NCI-H345 (cell line): ENCODE measurements at places on chromosomes 5 and 9.

DNA sequence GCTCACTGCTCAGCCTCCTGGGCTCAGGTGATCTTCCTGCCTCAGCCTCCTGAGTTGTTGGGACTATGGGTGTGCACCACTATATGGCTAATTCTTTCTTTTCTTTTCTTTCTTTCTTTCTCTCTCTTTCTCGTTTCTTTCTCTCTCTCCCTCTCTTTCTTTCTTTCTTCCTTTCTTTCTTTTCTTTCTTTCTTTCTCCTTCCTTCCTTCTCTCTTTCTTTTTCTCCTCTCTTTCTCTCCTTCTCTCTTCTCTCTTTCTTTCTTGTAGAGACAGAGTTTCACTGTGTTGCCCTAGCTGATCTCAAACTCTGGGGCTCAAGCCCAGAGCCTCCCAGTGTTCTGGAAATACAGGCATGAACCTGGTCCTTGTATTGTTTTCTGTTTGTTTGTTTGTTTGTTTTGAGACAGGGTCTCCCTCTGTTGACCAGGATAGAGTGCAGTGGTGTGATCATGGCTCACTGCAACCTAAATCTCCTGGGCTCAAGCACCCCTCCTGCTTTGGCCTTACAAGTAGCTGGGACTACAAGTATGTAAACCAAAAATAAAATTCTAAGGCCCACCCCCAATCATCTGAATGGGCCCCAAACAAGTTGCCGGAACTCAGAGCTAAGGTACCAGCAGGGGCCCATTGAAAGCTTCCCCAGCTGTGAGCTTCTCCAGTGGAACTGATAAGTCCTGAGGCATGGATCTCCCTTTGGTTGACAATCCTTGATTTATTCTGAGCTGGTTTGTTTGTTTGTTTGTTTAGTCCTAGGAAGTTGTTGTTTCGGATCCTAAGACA, 11.9 kb upstream of the BTF3 start:
- DNase-seq: no peak

DNA sequence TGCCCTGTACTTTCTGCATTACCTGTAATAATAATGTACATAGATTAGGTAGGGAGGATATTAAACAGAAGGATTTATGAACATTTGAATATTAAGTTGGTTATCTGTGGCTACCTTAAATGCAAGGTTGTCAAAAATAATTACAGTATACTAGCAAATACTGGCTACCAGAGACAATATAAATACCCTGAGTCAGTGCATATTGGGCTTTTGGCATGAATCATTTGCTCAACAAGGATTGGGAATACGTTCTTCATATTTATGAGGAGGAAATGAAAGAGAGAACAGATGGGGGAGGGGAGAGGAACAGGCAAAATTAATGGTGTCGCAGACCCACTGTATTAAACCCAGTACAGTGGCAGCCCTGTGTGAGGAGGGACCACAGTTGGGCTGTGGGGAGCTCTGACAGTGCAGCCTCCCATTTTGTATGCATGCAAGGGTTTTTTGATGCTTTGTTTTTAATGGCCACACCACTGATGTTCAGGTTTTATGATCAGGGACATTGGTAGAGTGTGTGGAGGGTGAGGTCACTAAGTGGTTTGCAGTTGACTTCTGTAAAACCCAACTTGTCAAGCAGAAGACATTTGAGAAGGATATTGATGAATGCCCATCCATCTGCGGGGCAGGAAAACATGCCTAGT, 56.9 kb downstream of the MVB12B start:
- no peak for DNase-seq

GRCh38 chr5:147248561-147248960, 13.7 kb downstream of the STK32A start:
- no peak for DNase-seq

DNA sequence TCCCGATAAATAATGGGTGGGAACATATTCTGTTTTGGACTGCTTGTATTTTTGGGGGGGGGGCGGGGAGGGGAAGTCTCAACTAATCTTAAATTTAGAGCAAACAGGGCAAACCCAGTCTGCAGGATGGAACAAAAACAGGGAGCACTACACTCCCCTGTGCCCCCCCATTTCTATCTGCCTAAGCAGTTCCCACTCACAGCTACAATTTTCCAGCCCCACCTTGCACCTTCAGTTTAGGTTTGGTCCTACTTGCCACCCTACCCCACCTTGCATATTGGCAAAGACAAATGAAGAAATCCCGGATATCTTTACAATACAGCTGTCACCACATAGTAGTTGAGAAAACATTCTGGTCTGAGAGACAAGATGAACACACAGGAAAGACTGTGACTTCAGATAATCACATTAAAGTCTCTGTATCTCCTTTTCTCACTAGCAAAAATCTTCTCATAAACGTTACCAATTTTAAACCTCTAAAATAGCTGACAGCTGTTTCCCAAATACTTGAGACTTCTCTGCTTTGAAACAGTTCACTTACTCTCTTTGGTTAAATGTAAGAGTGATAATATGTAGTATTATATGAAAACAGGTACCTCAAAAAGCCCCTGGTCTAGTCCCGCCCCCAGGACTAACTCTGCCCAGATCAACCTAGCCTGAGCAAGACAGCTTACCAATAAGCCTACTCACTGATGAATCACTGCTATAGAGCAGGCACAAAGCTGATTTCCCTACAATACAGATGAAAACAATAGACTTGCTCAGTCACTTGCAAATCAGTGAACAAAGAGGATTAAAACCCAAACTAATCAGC, 5.2 kb upstream of the RAPGEF6 start:
- DNase-seq: no peak

DNA sequence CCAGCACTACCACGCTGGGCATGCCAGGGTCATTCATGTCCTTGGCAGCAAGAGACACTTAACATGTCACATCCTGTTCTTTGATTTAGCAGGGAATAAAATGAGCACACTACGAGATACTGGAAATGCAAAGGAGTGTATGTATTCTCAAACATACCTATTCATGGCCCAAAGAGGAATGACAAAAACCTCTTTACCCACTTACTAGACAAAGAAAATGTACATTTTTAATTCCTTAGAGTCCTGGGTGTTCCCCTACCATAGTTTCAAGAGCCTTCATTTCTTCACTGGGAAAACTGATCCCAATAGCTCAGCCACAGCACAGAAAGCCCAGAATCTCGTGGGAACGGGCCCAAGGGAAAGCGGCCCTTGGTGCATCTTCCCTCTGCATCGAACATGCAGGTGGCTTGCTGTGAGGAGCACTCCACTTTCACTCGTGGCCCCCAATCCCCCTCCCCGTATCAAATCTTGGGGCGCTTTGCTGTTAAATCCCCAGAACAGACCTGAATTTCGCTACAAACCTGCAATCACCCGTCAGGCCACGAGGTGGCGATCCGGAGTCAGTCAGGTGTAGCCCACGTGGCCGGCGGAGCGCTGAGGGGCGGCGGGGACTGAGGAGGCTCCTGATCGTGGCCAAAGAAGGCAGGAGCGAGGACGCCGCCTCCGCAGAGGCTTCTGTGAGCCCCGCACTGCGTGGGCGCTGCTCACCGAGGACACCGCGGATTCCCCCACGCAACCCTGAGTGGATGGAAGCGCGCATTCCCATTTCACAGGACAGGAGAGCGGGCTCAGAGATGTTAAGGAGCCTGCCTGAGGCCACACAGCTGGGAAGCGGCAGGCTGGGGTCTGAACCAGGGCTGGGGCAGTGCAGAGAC, 91.4 kb downstream of the LMX1B start:
- peak; percentile 73 for DNase-seq

DNA sequence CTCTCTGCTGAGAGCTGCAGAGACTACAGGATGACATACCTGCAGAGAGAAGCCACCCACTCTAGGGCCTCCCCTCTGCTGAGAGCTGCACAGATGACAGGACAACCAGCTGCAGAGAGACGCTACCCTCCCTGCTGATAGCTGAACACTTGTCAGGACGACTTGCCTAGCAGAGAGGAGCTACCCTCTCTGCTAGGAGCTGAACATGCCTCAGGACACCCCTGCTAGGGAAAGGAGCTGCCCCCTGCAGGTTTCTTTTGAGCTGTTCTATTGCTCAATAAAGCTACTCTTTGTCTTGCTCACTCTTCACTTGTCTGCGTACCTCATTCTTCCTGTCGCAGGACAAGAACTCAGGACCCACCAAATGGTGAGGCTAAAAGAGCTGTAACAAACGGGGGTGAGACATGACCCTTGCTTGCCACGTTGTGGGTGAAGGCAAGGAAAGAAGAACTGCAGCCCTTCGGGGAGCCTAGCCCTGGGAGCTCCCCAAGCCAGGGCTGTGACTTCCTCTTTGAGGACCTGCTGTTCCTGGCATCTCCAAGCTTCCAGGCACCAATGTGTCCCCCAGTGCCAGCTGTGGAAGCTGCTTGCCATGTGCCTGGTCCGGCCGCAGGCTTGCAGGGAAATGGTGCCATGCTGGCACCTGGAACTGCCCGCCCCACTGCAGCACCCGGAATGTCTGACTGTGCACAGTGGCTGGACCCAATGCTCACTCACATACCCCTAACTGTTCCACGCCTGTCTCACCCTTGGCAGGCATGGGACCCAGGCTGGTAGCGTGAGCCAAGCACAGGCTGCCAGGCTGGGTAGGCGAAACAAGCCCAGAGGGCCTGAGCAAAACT, 5.1 kb upstream of the TESK1 start:
- DNase-seq: no peak

- peak; percentile 55 for DNase-seq
Observed at GRCh38 chr9:110058304-110058953, 149.5 kb downstream of the C9orf152 start.

DNA sequence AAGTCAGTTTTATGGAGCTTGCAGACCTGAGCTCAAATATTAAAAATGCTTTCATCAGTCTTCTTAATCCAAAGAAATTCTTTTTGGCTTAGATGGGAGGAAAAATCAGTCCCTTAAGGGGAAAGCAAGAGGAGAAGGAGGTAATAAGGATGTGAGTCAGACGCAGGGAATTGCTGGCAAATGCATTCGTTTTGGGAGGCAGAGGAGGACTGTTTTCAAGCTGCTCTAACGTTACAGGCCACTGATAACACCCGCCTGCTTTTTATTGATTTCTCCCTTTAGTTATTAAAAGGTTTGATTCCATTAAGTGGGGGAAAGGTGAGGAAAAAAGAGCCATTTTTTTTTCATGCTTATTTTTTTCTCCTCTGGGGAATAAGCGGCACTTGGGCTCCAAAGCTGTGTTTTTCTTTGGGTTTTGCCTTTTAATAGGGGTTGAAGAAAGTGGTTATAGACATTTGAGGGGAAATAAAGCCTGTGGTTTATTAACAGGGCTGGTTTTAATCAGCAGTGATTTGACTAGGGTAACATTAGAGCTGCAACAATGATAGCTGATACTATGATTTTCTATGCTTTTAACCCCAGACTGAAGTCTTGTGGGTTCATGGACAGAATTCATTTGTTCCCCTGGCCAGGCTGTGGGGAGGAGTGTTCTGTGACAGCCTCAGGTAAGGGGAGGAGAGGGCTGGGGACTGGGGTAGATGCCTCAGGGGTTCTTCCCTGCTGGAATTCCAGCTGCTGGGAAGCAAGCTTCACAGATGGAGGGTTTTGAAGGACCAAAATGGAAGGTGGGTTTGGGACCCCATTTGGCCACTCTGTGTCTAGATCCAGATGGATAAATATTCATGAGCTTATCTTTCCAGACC, 225.2 kb downstream of the GAS1 start:
- DNase-seq: no peak
